CD4-positive, alpha-beta T cell treated with Interleukin-21 for 1 hour (primary cell): ENCODE measurements at places on chromosomes 1 and 21.

DNA sequence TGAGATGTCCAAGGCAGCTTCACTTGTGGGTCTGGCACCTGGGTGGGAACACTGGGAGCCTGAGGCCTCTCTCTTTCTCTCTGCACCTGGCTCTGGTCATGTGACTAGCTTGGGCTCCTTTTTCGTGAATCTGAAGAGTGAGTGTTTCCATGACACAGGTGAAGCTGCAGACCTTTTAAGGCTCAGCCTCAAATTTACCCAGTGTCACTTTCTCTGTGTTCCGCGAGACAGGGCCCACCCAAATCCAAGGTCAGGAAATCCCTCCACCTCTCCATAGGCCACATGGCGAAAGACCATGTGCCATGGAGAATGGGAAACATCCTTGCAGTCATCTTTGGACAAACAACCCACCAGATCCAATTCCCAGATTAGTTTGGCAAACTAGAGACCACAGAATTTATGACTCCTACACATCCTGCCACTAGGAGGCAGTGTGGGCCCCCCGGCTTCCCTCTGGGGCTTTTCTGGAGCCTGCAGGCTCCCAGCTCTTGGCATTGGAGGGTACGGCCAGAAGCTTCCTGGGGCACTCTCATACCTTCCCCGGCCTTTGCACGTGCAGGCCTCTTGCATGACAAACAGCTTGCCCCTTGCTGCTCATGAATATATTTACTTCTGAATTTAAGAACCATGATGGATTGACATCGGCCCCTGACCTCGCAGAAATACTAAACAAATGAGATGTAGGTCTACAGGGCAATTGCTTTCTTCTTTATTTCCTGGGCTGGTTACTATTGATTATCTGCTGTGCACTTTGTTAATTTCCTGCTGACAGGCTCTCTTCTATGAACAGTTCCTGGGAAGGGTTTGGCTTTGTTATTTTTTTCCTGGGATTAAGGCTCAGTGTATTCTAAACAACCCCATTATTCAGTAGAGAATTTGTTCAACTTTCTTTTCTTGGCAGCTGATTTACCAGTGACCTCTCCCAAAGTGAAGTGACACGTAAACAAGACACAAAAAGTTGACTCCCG is 180.7 kb downstream of the KAZN start:
- DNase-seq: no peak

- DNase-seq: no peak
Observed at GRCh38 chr1:183277821-183278738, 92.0 kb downstream of the LAMC2 start.

DNA sequence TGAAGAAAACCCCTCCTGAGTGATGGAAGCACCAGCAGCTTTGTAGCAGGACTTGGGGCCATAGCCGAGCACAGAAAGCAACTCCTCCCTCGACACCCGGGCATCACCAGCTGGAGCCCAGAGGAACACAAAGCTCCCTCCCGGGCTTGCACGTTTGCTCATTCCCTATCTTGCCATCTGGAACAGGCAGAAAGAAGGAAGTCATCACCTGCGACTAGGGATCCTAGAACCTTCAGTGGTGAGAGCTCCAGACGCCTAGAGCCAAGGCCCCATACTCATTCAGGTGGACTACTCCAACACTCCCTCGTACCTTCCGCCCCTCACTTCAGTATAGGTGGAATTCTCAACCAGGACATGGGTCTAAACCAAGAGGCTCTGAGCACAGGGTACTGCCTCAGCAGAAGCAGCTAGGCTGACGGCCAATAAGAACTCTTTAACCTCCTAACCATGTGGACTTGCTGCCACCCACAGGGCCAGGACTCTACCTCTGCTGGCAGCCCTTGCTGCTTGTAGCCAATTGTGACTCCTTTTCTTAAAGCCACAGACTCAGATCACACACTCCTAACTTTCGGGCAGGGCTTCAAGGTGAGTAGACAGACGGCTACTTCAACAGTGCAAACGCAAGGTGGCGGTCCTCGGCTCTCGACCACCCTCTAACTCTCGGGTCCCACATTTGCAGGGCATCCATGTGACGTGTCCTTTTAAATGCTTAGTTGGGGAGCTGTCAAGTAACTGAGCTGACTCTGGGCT is 65.4 kb downstream of the NPHP4 start:
- no peak for DNase-seq

DNA sequence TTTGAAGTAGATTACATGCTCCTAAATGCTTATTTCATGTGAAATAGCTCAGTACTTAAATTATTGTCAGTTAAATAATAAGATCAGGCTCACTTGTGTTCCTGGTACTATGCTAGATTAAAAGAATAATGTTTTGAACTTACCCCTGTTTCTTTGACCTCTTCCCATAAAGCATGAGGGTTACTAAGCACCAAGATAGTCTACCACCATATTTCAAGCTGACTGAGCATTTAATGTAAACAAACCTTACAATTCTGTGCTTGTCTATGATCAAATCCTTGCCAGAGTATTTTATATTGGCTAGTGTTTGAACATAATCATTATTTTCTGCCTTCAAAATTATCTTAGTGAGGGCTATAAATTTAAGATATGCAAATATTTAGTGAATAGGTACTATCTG is 98.1 kb downstream of the LHX9 start:
- DNase-seq: no peak

- DNase-seq: peak; percentile 42
Observed at GRCh38 chr1:23167353-23168078, 1.1 kb downstream of the LUZP1 start.

GRCh38 chr1:68217060-68217554 is 15.2 kb downstream of the WLS start:
- no peak for DNase-seq

- DNase-seq: no peak
Observed at GRCh38 chr1:172005856-172006255, 164.6 kb downstream of the DNM3 start.

- DNase-seq: no peak
Observed at GRCh38 chr1:31336687-31337467, 36.0 kb downstream of the FABP3 start.

- peak; percentile 63 for DNase-seq
Observed at GRCh38 chr1:156082309-156083091, at the start of gene MEX3A. TSS of gene MEX3A (minus strand) at chr1:156082465. CDS start at chr1:156081998, 467 bp downstream.

GRCh38 chr1:1947493-1947892 is 28.4 kb upstream of the TMEM52 start:
- DNase-seq: no peak

- DNase-seq: no peak
Observed at GRCh38 chr1:192088496-192088895, 69.8 kb upstream of the RGS18 start.

- DNase-seq: no peak
Observed at GRCh38 chr1:160377585-160378206, 10.8 kb downstream of the NHLH1 start.

DNA sequence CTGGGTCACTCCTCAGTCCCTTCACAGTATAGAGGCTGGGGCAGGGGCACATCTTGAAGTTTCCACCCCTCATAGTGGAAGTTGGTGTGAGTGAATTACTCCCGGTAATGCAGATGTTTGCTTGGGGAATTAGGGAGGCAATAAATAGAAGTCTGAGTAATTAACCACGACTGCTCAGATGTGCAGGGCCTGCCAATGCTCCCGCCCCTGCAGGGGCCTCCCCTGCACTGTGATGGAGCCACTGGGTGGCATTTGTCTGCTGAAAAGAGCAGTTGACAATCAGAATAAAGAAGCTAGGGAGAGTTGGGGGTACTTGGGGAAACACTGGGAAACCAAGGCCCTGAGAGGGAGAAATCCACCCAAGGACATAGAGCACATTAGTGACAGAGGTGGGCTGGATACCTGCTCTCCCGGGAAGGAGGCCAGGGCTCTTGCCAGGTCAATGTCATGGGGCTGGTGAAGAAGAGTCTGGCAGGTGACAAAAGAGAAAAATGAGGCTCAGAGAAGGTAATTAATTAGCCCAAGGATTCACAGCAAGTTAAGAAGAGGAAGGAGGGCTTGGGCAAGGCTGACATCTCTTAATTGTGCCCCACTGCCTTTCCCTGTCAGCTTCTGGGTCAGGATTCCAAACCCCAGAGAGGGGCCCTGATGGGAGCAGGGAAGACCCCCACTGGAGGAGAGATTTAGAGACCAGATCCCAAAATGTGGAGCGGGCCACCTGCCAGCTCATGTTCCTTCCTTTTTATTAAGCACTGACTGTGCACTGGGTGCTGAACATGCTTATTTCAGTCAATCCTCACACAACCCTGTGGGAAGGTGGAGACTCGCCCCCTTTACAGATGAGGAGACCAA is 436.2 kb downstream of the MATN1 start:
- no peak for DNase-seq

GRCh38 chr1:77513839-77514763 is 168.4 kb downstream of the ZZZ3 start:
- DNase-seq: no peak

GRCh38 chr1:194174528-194174927 is 988.1 kb upstream of the B3GALT2 start:
- DNase-seq: no peak

DNA sequence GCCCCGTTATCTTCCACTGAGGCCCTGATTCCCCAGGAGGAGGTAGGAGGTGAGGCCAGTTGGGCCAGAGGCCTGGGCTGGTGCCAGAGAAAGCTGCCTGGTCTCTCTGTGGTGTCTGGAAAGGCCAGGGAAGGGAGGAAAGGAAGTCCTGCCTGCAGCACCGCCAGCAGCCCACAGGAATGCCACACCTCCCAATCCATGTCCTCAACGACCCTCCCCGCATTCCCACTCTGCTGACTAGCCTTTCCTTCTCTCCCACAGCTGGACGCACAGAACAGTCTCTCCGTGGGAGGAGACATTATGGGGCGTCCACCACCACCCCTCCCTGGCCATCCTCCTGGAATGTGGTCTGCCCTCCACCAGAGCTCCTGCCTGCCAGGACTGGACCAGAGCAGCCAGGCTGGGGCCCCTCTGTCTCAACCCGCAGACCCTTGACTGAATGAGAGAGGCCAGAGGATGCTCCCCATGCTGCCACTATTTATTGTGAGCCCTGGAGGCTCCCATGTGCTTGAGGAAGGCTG is 18.0 kb downstream of the CSF1 start:
- DNase-seq: no peak

DNA sequence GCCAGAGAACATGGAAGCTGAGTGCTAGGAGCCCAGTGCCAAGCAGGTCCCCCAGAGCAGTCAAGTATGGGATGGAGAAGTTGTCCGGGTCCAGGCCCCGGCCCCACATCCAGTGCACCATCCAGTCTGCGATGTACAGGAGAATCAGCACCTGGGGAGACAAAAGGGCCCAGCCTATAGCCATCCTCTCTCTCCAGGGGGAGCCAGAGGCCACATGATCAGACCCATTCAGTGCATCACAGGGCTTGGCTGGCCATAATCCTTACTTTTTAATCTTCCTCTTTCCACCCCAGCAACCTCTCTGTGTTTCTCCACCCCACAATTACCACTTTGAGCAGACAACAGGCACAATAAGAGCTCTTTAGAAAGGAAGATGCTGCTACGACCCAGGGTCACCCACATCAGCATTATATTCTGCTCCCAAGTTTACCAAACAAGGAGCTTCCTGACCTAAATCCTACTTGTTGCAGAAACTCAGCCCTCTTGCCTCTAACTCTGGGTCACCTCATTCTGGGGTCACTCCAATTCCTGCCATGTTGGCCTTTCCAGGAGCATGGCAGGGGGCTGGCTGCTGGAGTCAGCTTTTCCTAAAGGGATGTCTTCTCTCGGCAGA is 16.4 kb upstream of the RAB29 start:
- peak; percentile 70 for DNase-seq

GRCh38 chr1:198116069-198116468 is 40.7 kb upstream of the NEK7 start:
- DNase-seq: no peak
